ENCODE measurements at places on chromosomes 5 and 9.

DNA sequence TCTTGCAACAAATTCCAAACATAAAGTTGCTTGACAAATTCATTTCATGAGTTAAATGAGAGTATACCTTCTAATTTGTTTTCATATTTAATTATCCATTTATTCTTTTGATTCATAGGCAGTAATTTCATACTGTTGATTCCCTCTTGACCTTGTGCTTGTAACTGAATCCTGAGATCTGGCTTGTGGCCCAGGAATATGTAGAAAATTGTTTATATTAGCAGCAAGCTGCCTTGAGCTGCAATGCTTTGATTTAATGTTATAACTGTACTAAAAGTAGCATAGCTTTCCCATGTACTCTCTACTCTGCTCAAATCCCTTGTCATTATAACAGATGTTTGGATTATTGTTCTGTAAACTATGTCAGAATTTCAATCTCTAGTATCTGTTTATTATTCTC lies 780.7 kb downstream of the NR2F1-AS1 start:
- DNase-seq: no peak

GRCh38 chr9:89617978-89618377 lies 13.2 kb downstream of the GADD45G start:
- DNase-seq: no peak

- no peak for DNase-seq
Measured at GRCh38 chr9:138047469-138048040, 170.0 kb downstream of the CACNA1B start.

- no peak for DNase-seq
Measured at GRCh38 chr9:26768145-26768544, 124.5 kb downstream of the CAAP1 start.

GRCh38 chr5:71836084-71836483 lies 117.0 kb downstream of the CARTPT start:
- DNase-seq: no peak

GRCh38 chr5:132539716-132540115 lies 3.6 kb downstream of the IL5 start:
- DNase-seq: no peak

DNA sequence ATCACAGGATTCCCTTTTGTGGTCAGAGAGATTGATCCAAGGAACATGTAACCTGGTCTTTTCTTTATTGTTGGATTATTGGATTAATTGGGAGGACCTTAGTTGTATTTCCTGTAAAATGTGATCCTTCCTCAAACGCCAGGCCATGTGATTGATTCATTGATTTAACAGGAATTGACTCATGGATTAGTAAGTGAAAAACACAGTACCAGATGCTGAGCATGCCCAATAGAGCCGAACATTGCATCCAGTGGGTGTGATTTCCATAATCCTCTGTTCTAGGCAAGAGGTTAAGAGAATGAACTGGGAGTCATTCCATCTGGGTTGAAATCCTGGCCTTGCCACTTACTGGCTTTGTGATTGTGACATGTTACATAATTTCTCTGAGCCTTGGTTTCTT lies 522.3 kb downstream of the MAT2B start:
- DNase-seq: no peak

GRCh38 chr9:12815888-12816287 lies 41.1 kb downstream of the LURAP1L start:
- no peak for DNase-seq

GRCh38 chr5:129372025-129372424 lies 88.1 kb upstream of the ADAMTS19 start:
- DNase-seq: no peak

DNA sequence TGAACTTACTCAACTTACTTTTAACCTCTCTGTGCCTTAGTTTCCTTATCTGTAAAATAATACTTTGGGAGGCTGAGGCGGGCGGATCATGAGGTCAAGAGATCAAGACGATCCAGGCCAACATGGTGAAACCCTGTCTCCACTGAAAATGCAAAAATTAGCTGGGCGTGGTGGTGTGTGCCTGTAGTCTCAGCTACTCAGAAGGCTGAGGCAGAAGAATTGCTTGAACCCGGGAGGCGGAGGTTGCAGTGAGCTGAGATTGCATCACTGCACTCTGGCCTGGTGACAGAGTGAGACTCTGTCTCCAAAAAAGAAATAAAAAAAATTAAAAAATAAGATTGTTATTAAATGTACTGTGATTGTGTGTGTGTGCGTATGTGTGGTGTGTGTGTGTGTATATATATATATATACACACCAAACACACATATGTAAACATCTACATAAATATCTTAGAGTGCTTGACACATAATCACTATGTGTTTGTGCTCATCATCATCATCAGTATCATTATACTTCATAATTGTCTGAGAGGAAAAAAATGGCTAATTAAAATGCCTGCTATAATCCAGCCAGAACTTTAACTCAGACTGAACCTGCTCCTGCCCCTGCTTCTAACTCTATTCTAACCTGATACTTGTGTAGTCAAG lies 312.8 kb downstream of the FER start:
- DNase-seq: no peak

DNA sequence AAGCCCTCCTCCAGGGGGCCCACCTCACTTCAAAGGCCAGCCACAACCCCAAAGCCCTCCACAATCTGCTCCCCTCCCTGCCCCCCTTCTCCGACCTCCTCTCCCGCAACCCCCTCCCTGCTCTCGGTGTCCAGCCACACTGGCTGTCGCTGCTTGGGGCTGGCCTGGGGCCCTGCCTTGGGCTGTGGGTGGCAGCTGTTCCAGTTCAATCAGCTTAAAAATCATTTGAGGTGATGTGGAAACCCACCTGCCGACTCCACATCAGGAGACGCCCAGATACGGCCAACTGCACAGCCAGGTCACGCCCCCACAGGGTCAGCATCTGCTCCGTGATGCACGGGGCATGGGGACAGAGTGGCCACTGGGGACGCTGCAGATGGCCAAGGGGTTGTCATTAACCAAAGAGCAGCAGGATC lies 107.0 kb upstream of the MVB12B start:
- DNase-seq: no peak

DNA sequence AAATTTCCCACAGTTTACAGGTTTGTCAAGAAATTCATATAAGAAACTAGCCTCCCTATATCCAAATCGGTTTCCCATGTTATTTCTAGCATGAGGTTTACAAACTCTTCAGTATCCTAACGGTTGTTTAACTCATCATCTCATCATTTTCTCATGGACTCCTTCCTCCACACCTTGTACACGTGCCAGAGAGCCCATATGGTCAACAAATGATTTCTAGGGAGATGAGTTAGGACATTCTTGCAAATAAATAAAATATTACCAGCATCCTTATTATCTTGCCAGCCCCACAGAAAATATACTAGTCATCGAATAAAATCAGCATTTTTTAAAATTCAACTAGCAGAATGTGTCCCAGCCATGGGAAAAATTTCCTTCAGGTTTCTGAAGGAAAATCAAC lies 285.2 kb downstream of the EBF1 start:
- DNase-seq: no peak

GRCh38 chr9:136552117-136552703 lies 6.4 kb upstream of the NOTCH1 start:
- DNase-seq: no peak

DNA sequence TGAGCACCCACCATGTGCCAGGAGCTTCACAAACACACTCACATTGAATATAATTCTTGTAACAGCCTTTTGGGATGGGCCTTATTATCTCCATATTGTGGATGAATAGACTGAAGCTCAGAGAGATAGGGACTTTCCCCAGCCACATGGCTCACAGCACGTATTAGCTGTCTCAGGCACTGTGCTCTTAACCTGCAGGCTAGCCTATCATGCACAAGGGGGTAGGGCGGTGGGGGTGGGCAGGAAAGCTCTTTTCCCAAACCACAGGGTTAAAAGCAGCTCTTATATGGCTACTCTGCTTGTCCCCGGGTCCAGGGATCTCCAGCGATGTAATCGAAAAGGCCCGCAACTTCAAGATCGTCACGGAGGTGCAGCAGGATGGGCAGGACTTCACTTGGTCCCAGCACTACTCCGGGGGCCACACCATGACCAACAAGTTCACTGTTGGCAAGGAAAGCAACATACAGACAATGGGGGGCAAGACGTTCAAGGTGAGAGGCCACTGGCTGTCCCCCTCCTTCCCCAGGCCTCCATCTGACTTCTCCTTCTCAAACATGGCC lies 2.6 kb downstream of the FABP6 start:
- DNase-seq: no peak

GRCh38 chr9:94734054-94734754 lies 7.7 kb downstream of the AOPEP start:
- no peak for DNase-seq
